Activated T-cell treated with anti-CD3 and anti-CD28 coated beads, Interleukin-2, amount 50 U/mL, for 72 hours (primary cell): ENCODE measurements at places on chromosomes 16 and 17. TPM values are rescaled to one million over a fixed set of nuclear protein-coding genes. Genes with fewer than 3 reads are reported as not detected.

Gene TVP23A
- total RNA-seq, result not detected

Gene FASN
- total RNA-seq, result 91.2 TPM

DNA sequence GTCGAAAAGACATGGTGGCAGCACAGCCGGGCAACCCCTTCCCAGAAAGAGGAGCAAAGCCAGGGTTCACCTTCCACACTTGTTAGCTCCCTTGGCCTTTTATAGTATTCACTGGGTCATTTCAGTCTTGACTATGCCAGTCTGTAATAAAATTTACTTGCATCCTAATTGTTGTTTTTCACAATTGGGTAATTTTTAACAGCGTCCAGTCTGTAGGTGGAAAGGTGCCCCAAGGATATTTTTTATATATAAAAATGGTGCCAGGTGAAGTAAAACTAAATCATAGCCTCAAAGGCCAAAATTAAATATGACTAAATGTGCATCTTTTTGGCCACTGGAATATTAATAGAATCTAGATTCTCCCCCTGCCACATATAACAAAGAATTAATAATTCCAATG lies at the start of gene KRT26:
TSS of gene KRT26 (minus strand) at position 101 of the 400 bp plus-strand sequence. CDS start at position 13, 88 bp downstream.
- no peaks in the 10 kb centered on the region for H3K36me3 ChIP-seq
- H3K4me1 ChIP-seq, result no peaks in the 10 kb centered on the region
- no peak within 1 kb of the TSS for H3K4me3 ChIP-seq
- no peak for DNase-seq

DNA sequence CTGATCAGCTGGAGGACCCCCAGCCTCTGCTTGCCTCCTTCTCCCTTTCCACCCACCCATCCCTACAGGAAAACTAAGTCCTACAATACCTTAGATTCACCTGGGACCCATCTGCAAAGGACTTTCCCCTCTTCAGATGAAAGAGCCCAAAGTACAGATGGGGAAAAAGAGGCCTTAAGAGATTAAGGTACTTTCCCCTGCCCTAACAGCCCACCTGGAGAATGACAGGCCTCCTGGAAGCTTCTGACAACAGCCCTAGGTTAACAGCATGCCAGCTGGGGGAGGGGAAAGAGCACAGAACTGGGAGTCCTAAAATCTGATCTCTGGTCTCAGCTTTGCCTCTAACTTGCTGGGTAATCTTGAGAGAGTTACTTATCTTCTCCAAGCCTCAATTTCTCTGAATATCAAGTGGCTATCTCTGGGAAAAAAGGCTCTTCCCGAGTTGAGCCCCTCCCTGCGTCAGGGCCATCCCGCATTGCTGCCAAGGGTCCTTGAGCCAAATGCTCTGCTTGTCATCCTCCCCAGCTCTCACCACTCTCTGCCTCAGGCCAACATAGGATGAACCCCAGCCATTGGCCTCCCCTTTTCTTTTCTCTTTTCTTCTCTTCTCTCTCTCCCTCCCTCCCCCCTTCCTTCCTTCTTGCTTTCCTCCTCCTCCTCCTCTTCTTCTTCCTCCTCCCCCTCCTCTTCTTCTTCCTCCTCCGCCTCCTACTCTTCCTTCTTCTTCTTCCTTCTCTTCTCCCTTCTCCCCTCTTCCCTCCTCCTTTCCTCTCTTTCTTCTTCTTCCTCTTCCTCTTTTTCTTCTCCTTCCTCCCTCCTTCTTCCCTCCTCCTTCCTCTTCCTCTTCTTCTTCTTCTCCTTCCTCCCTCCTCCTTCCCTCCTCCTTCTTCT lies 22.5 kb upstream of the SP6 start:
- no peak overlapping the region for H3K27ac ChIP-seq
- H3K27me3 ChIP-seq, result peaks cover 68% of the 10 kb centered on the region
- no peak overlapping the region for H3K4me3 ChIP-seq
- H3K4me1 ChIP-seq, result no peaks in the 10 kb centered on the region

GRCh38 chr17:39809221-39809620 lies 54.9 kb downstream of the IKZF3 start:
- no peak for DNase-seq
- H3K27me3 ChIP-seq, result no peaks in the 10 kb centered on the region
- H3K4me1 ChIP-seq, result peaks cover 75% of the 10 kb centered on the region

DNA sequence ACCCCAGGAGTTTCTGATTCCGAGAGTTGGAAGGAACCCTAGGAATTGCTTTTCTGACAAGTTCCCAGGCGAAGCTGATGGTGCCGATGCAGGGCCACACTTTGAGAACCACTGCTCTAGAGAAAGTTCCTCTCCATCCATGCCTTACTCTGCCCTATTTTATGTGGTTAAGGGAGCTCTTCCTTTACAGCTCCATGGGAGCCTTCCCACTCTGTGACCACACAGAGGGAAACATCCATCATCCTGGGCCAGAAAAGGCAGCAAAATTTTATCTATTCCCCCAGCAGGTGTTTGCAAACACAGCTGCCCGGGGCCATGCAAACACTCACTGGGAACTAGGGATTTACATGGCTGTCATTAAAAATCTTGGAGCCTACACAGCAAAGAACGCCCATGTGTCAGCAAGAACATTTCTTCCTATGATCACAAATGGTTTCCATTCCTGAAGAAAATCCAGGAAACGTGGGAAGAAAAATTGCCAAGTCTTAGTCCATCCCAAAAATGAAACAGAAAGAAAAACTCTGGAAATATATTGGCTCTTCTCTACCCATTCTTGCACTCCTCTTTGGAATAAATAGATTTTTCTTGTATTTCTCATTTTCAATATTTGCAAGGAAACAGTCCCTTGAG lies 252.7 kb downstream of the PMP22 start:
- peaks cover 19% of the 10 kb centered on the region for H3K27me3 ChIP-seq

DNA sequence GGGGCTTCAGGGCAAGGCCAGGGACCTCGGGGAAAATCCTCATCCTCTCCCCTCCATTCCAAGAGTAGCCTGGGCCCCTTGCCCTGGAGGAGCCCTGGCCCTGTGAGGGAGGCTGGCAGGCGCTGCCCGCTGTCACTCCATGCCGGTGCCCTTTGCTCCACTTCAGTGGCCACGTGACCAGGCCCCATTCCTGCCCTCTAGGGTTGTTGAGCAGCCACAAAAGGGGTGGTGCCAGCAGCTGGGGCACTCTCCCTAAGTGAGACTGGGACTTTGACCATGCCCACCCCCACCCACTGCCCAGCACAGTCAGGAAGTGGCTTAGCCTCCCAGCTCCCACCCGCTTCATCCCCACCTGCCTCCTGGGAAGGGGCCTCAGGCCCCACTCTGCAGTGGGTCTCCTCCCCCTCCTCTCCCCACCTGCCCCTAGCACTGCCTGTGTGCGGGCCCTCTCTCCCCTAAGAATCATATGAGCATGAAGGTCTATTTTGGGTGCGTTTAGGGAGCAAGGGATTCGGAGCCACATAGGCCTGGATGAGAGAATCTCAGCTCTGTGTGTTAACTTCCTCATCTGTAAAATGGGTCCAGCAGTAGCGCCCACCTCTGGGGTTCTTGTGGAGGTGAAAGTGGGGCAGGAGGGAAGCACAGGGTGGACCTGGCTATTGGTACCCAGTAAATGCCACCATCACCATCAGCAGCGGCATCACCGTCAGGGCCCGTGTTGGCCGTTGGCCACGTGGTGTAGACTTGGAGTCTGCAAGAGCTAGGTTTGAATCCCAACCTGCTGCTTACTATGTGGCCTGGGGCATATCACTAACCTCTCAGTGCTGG lies 7.2 kb downstream of the PDK2 start:
- no peak overlapping the region for H3K27ac ChIP-seq
- no peaks in the 10 kb centered on the region for H3K27me3 ChIP-seq

GRCh38 chr17:4796552-4796920 lies 572 bp downstream of the PSMB6 start:
- peaks cover 26% of the 10 kb centered on the region for H3K4me1 ChIP-seq
- H3K36me3 ChIP-seq, result peaks cover 7% of the 10 kb centered on the region
- H3K27me3 ChIP-seq, result no peaks in the 10 kb centered on the region
- H3K27ac ChIP-seq, result peak overlapping the region; percentile 98
- H3K4me3 ChIP-seq, result peak overlapping the region; percentile 98

DNA sequence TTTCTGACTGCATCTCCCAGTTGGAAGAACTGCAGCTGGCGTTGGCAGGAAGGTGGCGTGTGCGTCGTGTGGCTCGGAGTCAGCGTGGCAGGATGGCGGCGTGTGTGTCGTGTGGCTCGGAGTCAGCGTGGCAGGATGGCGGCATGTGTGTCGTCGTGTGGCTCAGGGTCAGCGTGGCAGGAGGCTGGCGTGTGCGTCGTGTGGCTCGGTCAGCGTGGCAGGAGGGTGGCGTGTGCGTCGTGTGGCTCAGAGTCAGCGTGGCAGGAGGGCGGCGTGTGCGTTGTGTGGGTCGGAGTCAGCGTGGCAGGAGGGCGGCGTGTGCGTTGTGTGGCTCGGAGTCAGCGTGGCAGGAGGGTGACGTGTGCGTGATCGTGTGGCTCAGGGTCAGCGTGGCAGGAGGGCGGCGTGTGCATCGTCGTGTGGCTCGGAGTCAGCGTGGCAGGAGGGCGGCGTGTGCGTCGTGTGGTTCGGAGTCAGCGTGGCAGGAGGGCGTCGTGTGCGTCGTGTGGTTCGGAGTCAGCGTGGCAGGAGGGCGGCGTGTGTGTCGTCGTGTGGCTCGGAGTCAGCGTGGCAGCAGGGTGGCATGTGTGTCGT lies 38.3 kb downstream of the ZNF750 start:
- no peak overlapping the region for H3K27ac ChIP-seq
- peaks cover 13% of the 10 kb centered on the region for H3K36me3 ChIP-seq
- no peak overlapping the region for H3K4me3 ChIP-seq
- H3K4me1 ChIP-seq, result no peaks in the 10 kb centered on the region
- no peaks in the 10 kb centered on the region for H3K27me3 ChIP-seq
